ENCODE measurements at places on chromosomes 3 and 15.

- no peak for DNase-seq
Observed at GRCh38 chr3:142568393-142569017, 10.0 kb downstream of the ATR start.

DNA sequence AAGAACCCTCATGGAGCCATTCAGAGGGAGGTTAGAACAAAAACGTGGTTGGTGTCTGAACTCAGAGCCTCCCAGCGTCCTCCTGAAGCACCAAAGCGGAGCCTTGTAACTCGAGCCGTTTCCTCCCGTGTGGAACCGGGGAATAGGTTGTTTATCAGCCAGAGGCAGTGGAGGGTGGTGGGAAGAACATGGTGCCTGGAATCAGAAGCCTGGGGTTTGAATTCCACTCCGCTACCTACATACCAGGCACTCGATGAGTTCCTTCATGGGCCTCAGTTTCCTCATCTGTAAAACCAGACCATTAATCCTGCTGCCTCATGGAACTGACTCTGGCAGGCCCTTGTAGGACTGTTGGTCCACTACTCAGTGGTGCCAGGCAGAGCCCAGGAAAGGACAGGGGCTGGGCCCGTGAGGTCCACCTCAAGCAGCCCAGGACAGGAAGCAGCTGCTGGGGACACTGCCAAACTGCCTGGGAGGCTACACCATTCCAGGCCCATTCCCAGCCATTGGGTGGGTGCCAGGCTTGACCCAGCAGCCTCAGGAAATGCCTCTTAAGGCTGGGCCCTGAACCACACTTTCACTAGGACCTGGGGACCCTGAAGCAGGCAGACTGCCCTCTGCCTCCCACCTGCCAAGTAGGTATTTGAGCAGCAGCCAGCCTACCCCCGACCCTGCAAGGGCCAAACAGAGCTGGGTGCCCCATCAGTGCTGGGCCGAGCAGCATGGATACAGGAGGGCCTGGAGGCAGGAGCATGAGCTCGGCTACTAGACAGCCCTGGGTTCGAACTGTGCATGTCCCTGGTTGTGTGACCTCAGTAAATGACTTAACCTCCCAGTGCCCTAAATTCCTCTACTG, 33.4 kb downstream of the PRKCD start:
- DNase-seq = no peak

- DNase-seq = no peak
Observed at GRCh38 chr3:30201715-30202114, 404.7 kb upstream of the TGFBR2 start.

DNA sequence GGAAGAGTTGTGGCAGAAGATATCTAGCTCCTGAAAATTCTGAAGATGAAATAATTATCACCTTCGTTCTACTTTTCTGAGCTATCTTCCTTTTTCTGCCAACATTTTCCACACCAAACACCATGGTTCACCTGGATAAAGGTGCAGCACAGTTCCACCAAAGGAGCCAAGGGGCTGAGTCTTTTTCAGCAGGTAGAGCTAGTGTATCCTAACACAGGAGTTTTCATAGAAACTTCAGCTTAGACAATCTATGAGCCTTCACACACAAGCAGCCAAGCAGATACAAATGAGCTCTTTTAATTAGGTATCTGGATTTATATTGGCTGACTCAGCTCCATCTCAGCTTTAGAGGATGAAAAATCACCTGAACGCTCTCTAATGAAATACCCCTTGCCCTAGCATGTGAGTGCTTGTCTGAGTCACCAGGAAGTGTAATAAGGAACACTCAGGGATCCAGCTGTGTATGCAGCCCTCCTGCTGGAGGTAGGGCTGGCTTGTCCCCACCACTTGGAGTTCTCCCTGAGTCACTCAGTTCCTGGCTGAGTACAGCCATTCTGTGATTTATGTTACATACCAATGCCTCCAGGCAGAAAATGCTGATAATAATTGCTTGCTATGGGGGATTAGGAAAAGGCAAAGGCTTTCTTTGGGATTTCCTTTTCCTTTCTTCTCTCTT, 385.7 kb downstream of the LSAMP start:
- DNase-seq = no peak

DNA sequence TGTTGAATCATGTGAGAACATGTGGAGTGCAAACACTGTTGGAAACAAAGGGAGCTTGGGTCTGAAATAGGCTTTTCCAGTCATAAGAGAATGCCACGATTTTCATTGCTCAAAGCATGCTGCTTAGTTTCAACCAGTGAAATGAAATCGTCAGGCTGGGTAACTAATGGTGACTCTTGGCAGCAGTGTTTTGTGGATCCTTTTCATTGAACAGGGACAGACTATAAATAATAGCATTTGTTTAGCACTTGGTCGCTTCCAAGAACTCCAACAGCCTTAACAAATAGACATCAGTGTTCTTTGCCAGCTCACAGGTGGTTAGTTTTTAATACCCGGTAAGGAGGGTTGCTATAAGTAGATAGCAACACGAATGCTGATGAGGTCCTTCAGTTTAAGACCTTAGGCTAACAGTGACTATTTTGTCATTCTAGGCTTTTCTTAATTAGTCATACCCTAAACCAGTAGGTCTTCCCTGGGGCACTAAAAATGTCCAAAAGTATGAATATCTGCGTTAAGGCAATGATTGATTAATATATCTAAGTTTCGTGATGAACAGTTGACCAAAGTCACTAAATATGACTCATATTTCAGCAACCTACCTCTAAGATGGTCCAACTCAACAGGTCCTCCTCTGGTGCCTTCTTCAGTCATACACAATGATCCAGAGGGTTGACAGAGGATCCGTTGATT, 15.8 kb downstream of the TP63 start:
- DNase-seq = no peak

DNA sequence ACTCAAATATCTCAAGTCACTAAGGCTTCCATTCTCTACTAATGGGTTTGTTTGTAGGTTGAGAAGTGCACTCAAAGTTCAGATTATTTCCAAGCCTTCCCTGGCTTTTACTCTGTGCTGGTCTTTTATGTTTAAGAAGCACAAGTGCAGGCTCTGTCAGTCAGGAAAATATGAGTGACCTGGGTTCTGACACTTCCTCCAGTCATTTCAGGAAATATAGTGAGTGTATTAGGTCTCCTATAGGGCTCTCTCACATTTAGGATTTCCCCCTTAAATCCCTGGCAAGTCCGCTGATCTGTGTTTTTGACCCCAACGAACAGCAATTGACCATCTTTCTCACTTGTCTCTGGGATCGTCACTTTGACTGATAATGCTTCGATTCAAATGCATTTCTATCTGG, 210.2 kb downstream of the ARPP21 start:
- DNase-seq = no peak

Data from T-helper 2 cell (primary cell).